Mononuclear cell (primary cell): ENCODE measurements at places on chromosomes 3 and 15. TPM values are rescaled to one million over a fixed set of nuclear protein-coding genes. Genes with fewer than 3 reads are reported as not detected.

Gene PLSCR5
- not detected for total RNA-seq

Gene C3orf70
- not detected for total RNA-seq

Gene SMCO1
- total RNA-seq, result not detected

Gene EPHB3
- total RNA-seq, result 1.6 TPM

Gene SCAP
- 31.9 TPM for total RNA-seq

Gene FGF7
- 0.10 TPM for total RNA-seq

Gene CNTN4
- not detected for total RNA-seq

Gene XCR1
- total RNA-seq, result 1.0 TPM

Gene CIP2A
- 8.2 TPM for total RNA-seq

Gene CATSPER2
- 2.5 TPM for total RNA-seq

Gene CIDEC
- not detected for total RNA-seq

Gene SPTBN5
- 0.31 TPM for total RNA-seq

Gene POPDC2
- 21.5 TPM for total RNA-seq

Gene ARGFX
- total RNA-seq, result not detected

Gene CDAN1
- 7.6 TPM for total RNA-seq

Gene NDN
- total RNA-seq, result 0.31 TPM

Gene GOLGA6B
- not detected for total RNA-seq

Gene RHOV
- total RNA-seq, result not detected

Gene RYR3
- 0.10 TPM for total RNA-seq

Gene FEZF2
- not detected for total RNA-seq

Gene HESX1
- 0.52 TPM for total RNA-seq

Gene GASK1A
- 0.10 TPM for total RNA-seq

Gene LYZL4
- total RNA-seq, result not detected

Gene SPSB4
- not detected for total RNA-seq

Gene CPLX3
- total RNA-seq, result not detected

Gene PAQR9
- total RNA-seq, result not detected

Gene TEX9
- total RNA-seq, result 2.2 TPM

Gene BMF
- 31.6 TPM for total RNA-seq

Gene GOLGA8R
- 2.2 TPM for total RNA-seq

Gene FETUB
- not detected for total RNA-seq

Gene CHRNA7
- 2.0 TPM for total RNA-seq

Gene GRM2
- 1.6 TPM for total RNA-seq

Gene CTXN2
- total RNA-seq, result not detected

Gene RLBP1
- not detected for total RNA-seq

Gene PSTPIP1
- total RNA-seq, result 55.7 TPM

Gene IGSF10
- 0.10 TPM for total RNA-seq

Gene GOLGA6L4
- total RNA-seq, result 0.42 TPM
